Kasumi-1 (cell line): ENCODE measurements at places on chromosomes 7 and 10.

GRCh38 chr7:102310414-102310815 lies 23.7 kb downstream of the SH2B2 start:
- DNase-seq: no peak

GRCh38 chr7:33774762-33775523 lies 130.4 kb upstream of the BMPER start:
- no peak for DNase-seq

DNA sequence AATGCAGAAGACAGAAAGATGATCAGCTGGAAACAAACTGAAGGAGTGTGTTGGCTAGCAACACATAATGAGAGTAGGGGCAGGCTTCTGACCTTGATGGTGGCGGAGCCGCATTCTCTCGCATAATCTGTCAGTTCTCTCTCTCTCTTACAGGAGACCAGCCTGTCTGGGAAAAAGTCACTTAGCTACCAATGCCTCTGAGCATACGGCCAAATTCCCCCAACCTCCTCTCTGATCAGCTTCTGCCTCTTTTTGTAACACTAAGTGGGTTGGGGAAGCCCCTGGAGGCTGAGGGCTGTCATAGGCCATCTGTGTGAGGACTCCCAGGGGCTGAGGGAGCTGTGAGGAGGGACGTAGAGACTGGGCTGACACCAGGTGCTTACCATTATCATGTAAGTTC lies 104.6 kb downstream of the HIPK2 start:
- no peak for DNase-seq

GRCh38 chr10:110529596-110530011 lies 31.9 kb downstream of the DUSP5 start:
- DNase-seq: no peak

- no peak for DNase-seq
Observed at GRCh38 chr7:835021-835420, 2.7 kb downstream of the SUN1 start.

DNA sequence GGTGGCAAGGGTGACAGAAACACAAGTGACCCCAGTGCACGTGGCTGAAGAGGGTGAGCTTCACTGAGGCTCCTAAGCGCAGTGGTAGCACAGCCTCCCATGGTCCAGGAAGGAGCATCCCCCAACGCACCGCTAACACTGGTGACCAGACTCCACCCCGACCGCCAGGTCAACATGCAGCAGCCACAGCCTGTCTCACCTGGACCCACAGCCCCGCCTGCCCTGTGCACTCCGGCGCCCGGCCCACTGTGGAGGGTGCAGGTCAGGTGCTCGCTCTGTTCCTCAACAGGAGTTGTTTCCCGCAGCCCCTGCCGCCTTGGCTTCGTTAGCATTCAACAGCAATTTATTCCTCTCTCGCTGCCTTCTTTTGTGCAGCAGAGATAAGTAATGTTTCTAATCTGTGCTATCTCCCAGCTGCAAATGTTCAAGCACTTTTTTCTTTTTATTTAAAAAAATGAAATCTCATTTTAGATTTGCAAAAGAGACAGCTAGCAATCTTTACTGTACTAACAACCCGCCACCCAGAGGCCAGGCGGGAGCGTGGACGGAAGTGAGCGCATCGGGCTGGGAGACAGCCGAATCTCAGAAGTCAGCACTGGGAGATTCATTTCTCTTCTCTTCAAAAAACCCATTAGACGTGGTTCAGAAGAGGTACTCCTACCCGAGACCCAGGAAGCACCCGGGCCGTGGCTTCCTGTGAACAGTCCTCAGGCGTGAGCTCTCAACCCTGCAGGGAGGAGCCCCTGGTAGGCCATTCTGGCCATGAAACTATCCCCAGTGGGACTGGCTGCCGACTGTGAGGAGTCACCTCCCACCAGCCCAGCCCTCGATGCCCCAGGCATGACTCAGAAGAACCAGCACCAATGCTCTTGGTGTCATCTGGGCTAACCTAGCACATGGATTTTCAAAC lies 133.4 kb downstream of the MAD1L1 start:
- peak; percentile 53 for DNase-seq

GRCh38 chr10:73819513-73820093 lies 8.2 kb upstream of the NDST2 start:
- peak; percentile 85 for DNase-seq

DNA sequence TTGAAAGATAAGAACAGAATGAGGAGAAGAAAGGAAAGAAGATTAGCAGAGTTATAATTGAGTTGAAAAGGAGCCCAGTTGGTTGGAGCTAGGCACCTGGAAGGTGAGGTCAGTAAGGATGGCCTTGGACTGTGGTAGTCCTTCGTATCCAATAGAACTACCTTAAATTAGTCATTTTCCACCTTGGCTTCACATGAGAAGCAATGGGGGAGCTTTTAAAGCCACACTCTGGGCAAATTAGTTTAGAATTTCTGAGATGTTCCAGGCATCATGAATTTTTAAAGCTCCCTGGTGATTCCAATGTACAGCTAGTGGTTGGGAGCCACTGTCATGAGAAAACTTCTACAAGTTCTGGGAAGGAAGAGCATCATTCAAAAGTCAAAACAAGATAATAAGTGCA lies 27.3 kb upstream of the CYP3A5 start:
- DNase-seq: no peak

- DNase-seq: no peak
Observed at GRCh38 chr10:24814568-24815313, 91.1 kb upstream of the ARHGAP21 start.

DNA sequence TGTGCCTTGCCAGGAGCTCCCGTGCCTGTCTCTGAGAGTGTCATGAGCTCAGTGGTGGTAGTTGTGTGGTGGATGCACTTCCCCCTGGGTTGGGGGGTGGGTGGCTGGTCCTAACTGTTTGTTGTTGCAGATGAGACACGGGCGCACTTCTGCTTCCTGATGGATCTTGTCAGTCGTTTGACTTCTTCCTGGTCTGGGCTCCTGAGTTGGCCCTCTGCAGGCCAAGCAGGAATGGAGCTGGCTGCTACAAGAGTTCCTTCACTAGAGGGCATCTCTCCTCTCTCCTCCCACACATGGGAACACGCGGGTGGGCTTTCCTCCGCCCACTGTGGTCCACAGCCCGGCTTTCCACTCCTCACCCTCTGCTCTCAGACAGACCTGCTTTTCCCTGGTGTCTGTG lies 82.0 kb downstream of the BMS1 start:
- DNase-seq: peak; percentile 90

DNA sequence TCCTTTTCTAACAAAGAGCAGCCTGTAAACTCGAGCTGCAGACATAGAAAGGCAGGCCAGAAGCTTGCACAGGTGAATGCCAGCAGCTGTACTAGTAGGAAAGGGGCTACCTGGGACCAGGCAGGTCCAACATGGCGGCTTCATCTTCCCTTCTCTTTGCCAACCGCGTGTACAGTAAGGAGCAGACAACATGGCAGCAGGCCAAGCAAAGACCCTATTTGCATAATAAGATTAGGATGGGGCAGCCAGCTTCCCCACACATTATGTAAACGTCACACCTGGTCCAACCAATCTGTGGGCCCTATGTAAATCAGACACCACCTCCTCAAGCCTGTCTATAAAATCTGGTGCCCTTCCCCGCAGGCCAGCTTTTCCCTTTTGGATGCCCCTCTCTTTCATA lies 1186.5 kb upstream of the AUTS2 start:
- no peak for DNase-seq

GRCh38 chr7:37211097-37211880 lies 237.4 kb downstream of the ELMO1 start:
- no peak for DNase-seq

DNA sequence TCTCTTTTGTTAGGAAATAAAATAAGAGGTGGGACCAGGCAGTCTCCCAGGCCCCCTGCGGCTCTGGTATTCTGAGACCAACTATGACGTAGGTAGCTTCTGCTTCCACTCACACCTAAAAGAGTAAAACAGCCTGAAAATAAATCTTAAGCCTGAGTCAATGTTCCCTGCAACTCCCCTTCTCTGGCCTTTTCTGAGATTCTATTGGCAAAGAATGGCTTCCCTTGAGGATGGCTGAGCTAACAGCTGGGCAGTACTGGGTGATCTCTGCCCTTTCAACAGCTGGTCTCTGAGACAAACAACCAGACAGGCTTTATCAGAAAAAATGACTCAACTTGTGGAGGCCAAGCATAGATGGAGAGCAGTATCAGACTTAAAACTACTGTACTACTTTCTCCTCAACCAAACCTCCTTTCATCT lies 58.7 kb downstream of the CREB3L2 start:
- DNase-seq: no peak

DNA sequence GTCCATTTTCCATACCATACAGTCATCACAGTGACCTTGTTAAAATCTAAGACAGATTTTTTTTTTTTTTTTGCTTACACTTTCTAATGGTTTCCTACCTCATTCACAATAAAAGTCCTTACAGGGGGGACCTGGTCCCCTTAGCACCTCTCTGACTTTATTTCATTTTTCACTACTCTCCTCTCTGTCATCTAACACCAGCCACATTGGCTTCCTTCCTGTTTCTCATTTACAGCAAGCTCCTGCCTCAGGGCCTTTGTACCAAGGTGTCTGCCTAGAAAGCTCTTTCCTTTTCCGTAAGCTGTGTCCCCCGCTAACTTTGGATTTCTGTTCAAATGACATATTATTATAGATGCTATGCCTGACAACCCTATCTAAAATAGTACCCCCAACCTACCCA lies 27.7 kb downstream of the CC2D2B start:
- peak; percentile 55 for DNase-seq

- DNase-seq: no peak
Observed at GRCh38 chr7:28155964-28156363, 24.6 kb downstream of the JAZF1 start.

- DNase-seq: no peak
Observed at GRCh38 chr10:101763141-101763846, 12.6 kb downstream of the FGF8 start.

GRCh38 chr10:116106611-116107010 lies 166.4 kb downstream of the GFRA1 start:
- no peak for DNase-seq

- peak; percentile 26 for DNase-seq
Observed at GRCh38 chr10:103197903-103198302, 4.8 kb upstream of the NT5C2 start.

DNA sequence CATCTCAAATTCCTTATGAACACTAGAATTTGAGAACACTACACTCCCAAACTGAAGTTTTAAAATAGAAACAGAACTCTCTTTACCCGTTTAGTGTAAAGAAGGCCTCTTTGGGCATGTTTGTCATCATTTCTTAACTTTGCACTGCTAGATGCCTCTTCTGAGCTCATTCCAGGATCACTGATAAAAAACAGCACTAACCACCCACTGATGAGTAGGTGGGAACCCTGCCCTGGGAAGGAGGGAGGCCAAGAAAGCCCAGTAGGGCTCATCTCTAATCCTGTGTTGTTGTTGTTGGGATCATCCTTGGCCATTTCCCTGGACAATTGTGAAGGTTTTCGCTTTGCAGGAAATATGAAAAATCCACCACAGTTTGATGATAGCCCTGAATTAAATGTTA lies 68.2 kb downstream of the CUBN start:
- DNase-seq: no peak

- DNase-seq: no peak
Observed at GRCh38 chr7:3380034-3380433, 79.0 kb downstream of the SDK1 start.

DNA sequence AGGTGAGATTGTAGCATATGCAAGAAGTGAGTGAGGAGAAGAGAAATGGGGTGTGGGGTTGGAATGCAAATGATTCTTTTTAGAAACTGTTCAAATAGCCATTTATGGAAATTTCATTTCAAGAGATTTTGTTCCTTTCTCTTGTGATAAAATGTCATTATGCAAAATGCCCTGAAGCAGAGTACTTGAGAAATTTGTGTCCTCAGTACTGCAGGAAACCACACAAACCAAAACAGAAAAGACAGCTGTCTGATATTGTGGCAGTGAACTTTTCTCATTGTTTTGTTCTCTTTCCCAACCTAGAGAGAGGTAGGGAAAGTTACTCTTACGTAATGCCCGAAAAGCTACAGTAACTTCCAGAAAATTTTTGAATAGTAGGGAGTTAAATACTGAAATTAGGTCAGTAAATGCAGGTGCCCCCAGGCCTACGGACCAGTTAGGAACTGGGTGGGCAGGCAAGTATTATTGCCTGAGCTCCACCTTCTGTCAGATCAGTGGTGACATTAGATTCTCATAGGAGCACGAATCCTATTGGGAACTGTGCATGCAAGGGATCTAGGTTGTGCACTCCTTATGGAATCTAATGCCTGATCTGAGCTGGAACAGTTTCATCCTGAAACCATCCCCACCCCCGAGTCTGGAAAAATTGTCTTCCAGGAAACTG lies 34.0 kb downstream of the DLD start:
- peak; percentile 64 for DNase-seq
